ENCODE measurements at places on chromosomes 16 and 17.

DNA sequence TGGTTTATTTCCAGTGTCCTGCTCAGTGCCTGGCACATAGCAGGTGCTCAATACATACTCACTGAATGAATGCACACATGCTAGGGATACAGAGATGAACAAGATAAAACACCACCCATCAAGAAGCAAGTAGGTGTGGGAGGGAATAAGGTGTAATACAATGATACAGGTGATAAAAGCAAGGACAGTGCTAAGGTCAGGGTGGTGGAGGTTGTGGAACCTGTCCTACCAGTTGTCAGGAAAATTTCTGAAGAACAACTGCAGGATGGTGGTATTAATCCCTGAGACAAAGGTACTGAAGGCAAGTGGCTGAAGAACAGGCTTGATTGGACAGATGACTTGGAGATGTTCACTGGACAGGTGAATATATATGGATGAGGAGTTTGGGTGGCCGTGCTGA is 1.8 kb downstream of the KNOP1 start:
- DNase-seq: no peak

- DNase-seq: no peak
These were observed 2.0 kb downstream of the DLX3 start for GRCh38 chr17:49992933-49993422.

DNA sequence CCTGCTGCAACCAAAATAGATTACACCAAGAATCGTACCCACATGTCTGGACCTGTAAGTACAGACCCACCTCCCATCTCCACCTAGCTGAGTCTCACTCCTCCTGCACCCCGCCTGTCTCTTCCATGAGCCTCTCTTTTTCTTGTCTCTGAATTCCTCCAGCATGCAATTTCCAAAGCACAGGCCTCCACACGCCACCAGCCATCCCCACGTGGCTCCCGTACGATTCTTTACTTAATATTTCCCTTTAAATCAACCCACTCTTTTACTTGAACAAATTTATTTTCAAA is 1.2 kb downstream of the RPH3AL start:
- DNase-seq: no peak

GRCh38 chr17:8506145-8506544 is 70.5 kb downstream of the NDEL1 start:
- no peak for DNase-seq

DNA sequence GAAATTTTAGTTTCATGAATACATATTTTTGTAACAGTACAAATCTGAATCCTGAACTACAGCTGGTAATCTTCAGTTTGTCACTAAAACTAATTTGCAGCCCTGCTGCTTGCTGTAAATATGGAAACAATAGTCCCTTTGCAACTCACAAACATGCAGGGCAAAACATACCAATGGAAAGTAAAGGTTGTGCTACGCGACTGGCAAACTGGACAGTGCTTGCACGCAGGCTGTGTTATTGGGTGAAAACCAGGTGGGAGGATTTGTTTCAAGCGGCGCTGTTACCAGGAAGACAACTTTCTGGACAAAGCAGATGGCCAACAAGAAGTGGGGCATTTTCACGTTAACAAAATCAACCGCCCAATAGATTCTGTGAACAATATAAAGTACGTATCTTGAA is 93.5 kb downstream of the CDYL2 start:
- no peak for DNase-seq

DNA sequence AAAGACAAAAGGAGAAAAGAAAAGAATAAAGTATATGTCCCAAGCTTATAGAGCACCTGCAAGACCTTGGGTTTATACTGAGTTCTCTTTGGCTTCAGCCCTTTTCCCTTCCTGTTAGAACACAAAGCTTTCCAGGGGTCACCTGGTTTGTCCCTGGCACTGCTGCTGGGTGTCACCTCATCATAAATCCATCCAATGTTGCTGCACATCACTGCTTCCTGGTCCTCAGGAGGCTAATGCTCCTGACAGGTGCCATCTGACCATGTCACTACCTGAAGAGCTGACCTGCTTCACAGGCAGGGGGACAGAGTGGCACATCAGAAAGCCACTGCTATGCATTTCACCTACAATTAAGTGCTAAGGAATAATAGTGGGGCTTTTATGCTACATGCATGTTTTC is 164.6 kb upstream of the ELAC2 start:
- DNase-seq: no peak

Measured in CD14-positive monocyte (primary cell).